A172 (cell line): ENCODE measurements at places on chromosomes 7 and 10. TPM values are rescaled to one million over a fixed set of nuclear protein-coding genes. Genes with fewer than 3 reads are reported as not detected.

GRCh38 chr7:39721919-39722597 lies 98.7 kb downstream of the RALA start:
- no peak for DNase-seq

Gene GRM3
- not detected in 2 replicates for total RNA-seq

Gene LEP
- not detected in 2 replicates for total RNA-seq

GRCh38 chr7:32494946-32495297 lies 367 bp upstream of the AVL9 start:
- no peak for DNase-seq

DNA sequence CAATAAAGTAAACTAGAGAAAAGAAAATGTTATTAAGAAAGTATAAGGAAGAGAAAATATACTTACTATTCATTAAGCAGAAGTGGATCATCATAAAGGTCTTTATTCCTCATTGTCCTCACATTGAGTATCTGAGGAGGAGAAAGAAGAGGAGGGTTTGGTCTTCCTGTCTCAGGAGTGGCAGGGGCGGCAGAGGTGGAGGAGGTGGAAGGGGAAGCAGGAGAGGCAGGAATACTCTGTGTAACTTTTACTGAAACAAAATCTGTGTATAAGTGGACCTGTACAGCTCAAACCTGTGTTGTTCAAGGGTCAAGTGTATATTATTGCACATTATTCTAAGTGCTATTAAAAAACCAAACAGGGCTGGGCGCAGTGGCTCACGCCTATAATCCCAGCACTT lies 34.2 kb upstream of the EPC1 start:
- DNase-seq: no peak

- peak; percentile 69 for DNase-seq
Measured at GRCh38 chr7:19982841-19983835, 209.7 kb upstream of the TMEM196 start.

DNA sequence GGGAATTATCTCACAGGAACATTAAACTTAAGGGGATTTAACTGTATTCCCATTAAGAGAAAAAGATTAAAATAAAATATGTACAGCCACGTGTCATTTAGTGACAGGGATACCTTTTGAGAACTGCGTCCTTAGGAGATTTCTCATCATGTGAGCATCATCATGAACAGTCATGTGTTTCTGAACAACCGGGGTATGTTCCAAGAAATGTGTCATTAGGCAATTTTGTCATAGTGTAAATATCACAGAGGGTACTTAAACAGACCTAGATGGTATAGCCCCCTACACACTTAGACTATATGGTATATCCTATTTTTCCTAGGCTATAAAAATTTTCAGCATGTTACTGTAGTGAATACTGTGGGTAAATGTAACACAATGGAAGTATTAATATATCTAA lies 840.3 kb downstream of the CNTNAP2 start:
- no peak for DNase-seq

Gene GATA3
- 0.12 and 0.46 TPM in 2 replicates for total RNA-seq

DNA sequence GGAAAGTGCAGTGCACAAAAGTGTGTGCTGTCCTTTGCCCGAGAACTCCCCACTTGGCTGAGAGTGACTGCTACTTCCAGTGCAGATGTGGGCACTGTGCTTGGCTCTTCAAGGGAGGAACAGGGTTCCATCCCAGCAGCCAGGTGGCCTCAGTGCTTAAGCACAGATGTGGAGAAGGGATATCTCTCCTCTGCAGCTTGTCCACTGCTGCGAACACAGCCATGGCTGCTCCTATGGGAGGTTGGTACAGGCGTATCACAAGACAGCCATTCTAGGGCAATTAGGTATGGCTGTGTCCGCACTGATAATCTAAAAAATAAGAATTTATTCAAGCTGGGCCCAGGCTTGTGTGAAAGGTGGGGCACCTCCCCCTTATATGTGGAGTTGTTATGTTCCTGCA lies 66.6 kb downstream of the GLCCI1 start:
- no peak for DNase-seq

- DNase-seq: no peak
Measured at GRCh38 chr10:120111628-120112027, 219.1 kb downstream of the SEC23IP start.

- DNase-seq: no peak
Measured at GRCh38 chr10:75015442-75015841, 96.0 kb upstream of the SAMD8 start.

DNA sequence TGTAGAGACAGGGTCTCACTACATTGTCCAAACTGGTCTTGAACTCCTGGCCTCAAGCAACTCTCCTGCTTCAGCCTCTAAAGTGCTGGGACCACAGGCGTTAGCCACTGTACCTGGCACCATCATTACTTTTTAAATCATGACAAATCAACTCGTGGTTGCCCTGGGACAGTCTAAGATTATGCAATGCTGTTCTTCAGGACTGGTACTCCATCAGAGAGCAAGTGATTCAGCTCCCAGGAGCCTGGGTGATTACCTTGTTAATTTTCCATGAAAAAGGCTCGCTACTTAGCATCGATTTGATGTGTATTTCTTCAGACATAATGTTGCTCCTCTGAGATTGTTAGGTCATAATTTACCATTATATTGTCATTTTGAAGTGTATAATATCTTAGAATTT lies 158.9 kb upstream of the STEAP4 start:
- no peak for DNase-seq

GRCh38 chr7:114533131-114533530 lies 118.5 kb downstream of the FOXP2 start:
- DNase-seq: no peak

GRCh38 chr7:39528849-39529248 lies 37.4 kb upstream of the YAE1 start:
- DNase-seq: no peak

Gene PILRA
- not detected in 2 replicates for total RNA-seq

Gene C10orf53
- total RNA-seq: not detected in 2 replicates

GRCh38 chr7:121449735-121450240 lies 53.7 kb upstream of the FAM3C start:
- no peak for DNase-seq

DNA sequence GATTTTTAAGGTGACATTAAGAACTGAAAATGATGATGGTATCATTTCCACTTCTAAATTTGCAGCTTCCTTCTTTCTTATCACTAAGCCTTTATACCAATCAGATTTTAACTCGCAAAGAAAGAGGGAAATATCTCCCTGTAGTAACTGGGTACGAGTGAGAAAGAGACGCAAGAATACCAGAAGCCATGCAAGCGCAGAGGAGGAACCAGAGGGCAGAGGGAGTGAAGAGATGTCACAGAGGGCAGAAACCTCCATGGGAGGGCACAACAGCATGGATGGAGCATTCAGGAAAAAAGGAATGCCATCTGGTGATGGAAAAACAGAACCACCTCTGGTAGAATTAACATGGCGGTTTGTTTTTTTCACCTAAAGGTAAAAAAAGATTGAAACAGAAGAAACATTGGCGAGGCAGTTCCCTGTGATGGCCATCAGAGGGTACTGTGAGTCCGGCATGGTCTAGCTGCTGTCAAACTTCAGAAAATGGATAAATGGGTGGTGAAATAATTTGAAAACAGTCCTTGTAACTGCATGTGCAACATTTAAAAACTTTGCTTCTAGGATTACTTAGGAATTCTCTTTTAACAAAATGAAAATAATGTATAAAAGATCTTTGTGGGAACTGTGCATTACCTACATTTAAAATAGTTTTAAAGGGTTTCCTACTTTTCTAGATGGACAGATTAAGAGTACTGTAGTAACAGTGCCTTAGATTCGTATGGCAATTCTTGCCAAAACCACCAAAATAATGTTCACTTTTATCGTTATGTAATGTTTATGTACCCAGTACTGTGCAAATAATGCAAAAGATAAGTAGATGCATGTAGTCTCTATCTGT lies 91.8 kb downstream of the ARHGAP12 start:
- DNase-seq: peak; percentile 30

DNA sequence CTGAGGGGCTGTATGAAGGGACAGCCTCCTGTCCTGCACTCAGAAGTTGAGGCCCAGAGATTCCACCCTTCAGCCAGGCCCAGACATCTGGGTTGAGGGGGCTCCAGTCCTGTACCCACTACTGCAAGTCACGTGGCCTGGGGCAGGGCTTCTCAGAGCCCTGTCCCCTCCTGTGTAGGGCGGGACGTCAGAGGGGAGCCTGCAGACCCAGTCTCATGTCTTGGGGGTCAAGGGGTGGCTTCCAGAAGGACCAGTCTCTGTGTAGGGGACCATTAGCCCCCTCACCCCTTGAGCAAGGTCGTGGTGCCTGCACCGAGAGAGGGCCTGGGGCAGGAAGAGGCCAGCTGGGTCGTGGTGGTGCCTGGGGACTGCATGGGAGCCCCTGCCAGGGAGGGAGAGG lies 593 bp upstream of the PILRA start:
- DNase-seq: no peak

GRCh38 chr7:137609500-137609899 lies 237.3 kb downstream of the DGKI start:
- no peak for DNase-seq

Gene C7orf33
- not detected in 2 replicates for total RNA-seq

DNA sequence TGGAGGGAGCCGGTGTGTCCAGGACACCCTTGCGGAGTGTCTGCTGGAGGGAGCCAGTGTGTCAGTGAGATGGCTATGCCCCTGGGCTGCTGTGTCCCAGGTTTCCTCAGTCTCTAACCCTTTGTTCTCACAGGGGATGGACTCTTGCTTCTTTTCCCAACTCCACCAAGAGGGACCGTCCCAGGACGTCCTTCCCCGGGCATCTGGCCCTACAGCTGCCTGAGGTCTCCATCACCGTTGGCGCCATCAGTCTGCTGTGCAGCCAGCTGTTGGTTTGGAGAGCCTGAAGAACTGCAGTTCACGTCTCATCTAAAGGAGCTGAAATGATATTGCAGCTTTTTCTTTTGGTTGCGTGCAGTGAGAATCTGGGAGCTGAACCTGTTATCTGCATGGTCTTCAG lies 136.2 kb downstream of the VIPR2 start:
- DNase-seq: no peak

DNA sequence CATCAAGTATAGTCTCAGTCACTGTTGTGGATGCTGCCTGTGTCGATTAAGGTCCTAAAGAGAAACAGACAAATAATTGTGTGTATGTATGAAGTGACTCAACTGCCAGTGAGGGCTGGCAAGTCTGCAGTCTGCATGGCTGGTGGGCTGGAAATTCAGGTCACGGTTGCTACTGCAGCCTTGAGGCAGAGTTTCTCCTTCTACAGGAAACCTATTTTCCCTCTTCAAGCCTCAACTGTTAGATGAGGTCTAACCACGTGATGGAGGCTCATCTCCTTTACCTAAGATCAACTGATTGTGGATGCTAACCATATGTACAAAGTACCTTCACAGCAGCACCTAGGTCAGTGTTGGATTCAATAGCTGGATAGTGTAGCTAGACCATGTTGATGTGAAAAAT lies 29.9 kb downstream of the MBL2 start:
- no peak for DNase-seq

DNA sequence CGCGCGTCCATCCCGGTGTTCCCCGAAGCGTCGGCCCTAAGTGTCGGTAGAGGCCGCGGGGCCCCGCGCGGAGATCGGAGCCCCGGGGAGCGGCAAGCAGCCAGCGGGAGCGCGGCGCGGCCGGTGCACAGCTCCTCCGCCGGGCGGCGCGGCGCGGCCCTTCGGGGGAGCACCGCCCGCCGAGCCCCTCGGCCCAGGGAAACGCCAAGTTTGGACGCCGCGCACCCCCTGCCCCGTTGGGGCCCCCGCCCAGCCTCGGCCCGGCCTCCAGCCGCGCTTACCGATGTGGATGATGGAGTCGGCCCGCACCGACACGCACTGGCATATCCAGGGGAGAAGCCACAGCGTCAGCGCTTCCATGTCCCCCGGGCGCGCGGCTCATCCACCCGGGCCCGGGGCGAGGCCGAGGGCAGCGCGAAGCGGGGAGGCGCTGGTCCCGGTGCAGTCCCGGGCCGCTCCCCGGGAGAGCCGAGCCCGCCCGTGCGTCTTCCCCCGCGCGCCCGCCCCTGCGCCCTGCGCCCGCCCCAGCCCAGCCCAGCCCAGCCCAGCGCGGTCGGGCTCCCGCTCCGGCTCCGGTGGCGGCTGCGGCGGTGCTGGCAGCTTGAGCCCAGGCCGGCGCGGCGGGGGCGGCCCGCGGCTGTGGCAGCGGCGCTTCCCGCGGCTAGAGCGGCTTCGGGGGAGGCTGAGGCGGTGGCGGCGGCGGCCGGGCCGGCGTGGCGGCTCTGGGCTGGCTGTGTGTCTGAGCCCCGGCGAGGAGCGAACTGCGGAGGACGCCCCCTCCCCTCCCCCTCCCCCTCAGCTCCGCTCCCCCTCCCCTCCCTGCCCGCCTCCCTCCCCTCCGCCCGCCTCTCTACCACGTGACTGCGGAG lies at the start of gene GRID1:
TSS of gene GRID1 (minus strand) at position 763 of the 869 bp plus-strand sequence.
- no peak for DNase-seq

DNA sequence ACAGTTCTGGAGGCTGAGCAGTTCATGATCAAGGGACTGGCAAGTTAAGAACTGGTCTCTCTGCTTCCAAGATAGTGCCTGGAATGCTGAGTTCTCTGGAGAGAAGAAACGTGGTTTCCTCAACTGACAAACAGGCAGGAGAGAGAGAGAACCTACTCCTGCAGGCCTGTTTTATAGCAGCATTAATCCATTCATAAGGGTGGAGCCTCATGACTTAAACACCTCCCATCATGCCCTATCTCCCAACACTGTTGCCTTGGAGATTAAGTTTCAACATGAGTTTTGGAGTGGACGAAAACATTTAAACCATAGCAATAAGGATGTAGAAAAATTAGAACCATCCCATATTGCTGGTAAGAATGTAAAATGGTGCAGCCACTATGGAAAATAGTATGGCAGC lies 32.3 kb upstream of the IMMP2L start:
- no peak for DNase-seq

DNA sequence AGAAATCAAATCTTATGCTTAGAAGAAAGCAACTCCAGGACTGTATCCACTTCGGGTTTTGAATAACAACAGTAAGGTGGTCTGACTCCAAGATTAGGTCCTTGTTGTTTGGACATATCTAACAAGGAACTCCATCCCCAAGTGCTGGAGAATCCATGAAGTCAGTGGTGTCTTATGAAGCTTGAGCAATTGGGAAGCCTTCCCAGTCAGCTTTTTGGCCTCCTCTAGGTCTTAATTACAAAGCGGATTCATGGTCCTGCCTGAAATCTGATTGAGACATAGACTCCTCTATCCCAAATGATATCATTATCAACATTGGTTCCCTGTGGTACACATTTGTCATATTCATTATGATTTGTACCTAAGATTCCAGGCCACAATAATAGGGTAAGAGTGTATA lies 642.6 kb downstream of the AUTS2 start:
- DNase-seq: no peak
